ENCODE measurements at places on chromosomes 6 and 20. TPM values are rescaled to one million over a fixed set of nuclear protein-coding genes. Genes with fewer than 3 reads are reported as not detected.

The FAM209A gene
- not detected for total RNA-seq

The BTNL2 gene
- not detected for total RNA-seq

The PGC gene
- not detected for total RNA-seq

- DNase-seq = no peak
These were observed 425.1 kb downstream of the UTRN start for GRCh38 chr6:144710207-144710606.

DNA sequence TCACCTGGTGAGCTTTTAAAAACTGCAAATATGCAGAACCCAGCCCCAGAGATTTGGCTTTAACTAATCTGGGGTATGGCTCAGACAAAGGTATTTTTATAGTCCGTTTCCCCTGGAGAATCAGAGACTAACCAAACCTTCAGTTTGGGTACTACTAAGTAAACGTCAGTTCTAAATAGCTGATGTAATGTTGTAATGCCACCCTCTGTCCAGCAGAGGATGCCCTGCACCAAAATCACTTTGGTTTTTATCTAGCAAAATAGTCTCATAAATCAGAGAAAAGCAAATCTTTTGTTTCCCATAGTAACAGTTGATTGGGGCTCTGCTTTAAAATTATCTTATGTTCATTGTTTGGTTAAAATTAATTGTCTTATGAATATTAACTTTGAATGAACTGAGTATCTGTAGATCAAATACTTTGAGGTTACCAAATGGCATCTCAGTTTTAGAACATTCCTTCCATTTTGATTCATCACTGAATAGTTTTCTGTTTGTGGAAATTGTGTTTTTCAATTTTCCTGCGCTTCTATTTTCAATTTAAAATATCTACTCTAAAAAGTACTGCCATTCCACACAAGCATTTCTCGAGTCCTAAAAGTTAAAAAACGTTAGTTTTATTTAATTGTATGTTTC is 278.3 kb upstream of the PLCB4 start:
- DNase-seq = no peak

DNA sequence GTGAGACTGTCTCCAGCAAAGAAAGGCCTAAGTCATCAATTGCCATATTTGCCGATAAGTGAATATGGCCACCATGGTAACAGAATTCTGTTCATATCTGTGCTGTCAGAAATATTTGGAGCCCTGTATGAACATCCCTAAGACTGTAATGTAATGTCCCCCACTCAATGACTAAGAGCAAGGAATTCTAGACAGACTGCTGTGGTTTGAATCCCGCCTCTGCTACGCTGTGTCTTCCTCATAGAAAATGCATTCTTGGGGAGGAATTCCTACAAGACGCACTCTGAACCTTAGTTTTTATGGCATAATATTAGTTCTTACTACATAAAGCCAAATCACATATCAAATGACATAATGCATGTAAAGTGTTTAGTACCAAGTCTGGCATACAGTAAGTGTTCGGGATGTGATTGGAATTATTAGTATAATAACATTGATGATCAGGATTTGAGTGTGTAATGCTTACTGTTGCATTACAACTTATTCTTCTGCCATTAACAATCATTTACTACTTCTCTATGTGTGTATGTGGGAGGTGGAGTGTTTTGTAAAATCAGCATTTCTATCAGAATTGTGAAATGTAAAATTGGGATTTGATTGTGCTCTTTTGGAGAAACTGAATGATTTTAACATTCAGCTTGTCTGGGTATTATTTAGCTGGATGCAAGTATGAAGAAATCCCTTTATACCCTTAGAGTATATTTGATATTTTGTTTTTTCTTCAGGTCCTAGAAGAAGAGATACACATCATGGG is 103.0 kb downstream of the OLIG3 start:
- no peak for DNase-seq

GRCh38 chr6:81071121-81071520 is 681.4 kb downstream of the TENT5A start:
- DNase-seq = no peak

DNA sequence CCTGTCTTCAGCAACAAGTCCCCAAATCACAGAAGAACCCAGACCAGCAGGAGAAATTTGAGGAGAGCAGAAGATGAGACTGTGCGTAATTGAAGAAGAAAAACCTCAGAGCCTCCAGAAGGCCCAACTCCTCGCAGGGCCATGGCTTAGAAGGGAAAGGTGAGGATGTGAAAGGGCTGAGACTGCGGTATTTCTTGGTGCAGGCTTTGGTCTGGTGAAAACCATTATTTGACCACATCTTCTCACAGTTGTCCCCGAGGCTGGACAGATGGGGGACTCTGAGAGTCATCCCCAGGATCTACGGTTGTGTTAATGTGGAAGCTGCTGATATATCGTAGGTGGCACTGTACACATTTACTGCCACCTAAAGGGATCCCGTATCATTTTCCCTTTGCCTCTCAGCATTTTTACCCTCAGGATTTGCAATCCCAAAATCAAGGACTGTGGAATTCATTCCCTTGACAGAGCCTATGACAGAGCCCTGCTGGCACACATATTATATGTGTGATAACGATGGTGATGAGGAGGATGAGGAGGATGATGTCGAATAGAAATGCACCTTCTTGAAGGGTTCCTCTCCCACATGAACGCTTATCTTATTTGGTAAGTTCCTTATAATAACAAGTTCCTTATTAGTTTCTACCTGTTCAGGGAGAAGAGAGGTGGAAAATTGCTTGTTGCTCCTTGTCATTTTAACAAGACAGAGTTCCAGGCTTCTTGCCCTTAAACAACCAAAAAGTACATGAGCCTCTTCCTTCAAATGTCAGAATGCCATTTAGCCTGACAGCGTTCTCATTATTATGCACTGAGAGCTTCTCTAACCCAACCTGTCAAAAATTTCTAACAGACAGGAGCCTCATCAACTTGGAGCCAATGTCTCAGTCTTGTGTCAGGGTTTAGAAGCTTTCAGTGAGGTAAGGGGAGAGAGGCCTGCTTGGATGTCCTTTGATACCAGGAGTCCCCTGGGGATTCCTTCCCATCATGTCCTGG is 135.8 kb downstream of the PXDC1 start:
- no peak for DNase-seq

- DNase-seq = no peak
These were observed 48.7 kb upstream of the TAB2 start for GRCh38 chr6:149268768-149269167.

DNA sequence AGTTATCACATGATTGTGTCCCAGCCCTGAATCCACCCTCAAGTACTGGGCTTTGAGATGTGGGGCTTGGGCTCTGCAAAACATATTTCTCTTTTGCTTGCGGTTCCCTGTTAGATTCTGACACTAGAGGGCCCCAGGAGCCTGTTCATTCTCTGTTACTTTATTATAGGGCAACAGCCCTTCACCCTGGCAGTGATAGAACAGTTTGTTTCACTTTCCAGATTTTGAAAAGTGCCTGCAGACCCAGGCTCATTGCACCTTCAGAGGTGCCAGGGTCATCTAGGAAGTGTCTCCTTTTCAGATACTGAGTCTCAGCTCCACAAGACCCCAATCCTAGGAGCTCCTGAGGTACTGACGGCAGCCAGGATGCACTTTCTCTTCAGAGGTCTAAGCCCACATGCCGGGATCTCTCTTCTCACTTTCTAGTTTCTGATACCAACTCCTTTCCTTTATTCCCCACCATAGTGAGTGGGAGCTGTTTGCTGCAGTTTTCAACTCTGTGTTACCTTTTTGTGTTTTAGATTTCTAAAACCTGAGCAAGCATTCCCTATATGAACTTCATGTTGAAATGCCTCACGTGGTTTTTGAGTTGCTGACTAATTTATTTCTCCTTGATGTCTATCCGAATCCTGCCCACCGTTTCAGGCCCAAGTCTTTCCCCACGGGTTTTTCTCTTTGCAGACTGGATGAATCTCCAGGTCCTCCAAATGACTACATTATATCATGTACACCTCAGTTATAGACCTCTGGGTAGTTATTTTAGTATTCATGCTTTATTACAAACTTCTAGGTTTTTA is 10.9 kb downstream of the ABT1 start:
- no peak for DNase-seq
